ENCODE measurements at places on chromosomes 4 and X.

GRCh38 chrX:68462197-68462596 lies 28.9 kb upstream of the OPHN1 start:
- peak; percentile 56 for DNase-seq

DNA sequence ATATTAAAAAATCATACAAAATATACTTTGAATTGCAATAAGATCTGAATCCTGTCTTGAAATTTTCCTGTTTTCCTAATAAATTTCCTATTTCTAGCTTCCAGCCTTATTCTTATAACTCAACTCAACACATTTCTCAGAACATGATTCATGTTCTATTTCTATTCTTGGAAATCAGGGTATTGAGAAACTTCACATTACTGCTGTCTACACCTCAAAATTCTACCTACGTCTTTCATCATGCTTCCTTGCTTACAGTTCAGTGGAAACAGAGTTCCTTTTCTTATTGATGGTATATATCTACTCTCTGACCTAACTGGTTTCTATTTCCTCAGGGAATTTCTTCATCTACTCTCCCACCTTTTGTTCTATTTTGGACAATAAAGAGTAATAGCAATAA lies 2139.0 kb downstream of the ARAP2 start:
- DNase-seq = no peak

GRCh38 chr4:185031611-185032010 lies 13.3 kb downstream of the HELT start:
- DNase-seq = no peak

GRCh38 chr4:44632089-44632488 lies 19.3 kb downstream of the YIPF7 start:
- DNase-seq = no peak

DNA sequence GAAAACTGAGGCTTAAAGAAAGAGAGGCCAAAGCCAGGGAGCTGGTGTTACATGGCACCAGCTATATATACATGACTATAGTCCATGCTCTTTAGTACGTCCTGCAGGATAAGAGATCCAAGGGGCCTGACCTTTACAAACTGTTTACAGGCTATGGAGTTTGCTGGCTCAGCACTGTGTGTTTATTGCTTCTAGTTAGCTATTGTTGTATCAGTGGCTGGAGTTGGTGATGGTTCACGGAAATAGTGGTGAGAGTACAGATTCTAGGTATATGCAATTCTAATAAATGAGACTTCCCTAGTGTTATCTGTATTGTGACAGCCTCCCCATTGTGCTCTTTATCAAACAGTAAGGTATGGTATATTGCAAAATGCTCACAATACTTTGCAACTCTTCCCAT lies 46.5 kb downstream of the REPS2 start:
- DNase-seq = peak; percentile 85

GRCh38 chrX:7346021-7346420 lies 198.1 kb upstream of the PUDP start:
- no peak for DNase-seq

DNA sequence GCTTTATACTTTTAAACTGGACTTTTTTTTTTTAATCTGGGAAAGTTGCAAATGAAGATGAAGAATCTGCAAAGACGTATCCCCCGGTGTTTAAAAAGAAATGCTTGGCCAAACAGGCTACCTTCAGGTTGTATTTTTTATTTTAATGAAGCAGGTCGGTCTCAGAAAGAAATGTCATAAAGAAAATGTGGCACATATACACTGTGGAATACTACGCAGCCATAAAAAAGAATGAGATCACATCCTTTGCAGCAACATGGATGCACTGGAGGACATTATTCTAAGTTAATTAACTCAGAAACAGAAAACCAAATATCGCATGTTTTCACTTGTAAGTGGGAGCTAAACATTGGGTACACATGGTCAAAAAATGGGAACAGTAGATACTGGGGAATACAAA lies 123.4 kb downstream of the IRF2 start:
- DNase-seq = no peak

- no peak for DNase-seq
Measured at GRCh38 chrX:22395372-22395771, 122.7 kb downstream of the CBLL2 start.

DNA sequence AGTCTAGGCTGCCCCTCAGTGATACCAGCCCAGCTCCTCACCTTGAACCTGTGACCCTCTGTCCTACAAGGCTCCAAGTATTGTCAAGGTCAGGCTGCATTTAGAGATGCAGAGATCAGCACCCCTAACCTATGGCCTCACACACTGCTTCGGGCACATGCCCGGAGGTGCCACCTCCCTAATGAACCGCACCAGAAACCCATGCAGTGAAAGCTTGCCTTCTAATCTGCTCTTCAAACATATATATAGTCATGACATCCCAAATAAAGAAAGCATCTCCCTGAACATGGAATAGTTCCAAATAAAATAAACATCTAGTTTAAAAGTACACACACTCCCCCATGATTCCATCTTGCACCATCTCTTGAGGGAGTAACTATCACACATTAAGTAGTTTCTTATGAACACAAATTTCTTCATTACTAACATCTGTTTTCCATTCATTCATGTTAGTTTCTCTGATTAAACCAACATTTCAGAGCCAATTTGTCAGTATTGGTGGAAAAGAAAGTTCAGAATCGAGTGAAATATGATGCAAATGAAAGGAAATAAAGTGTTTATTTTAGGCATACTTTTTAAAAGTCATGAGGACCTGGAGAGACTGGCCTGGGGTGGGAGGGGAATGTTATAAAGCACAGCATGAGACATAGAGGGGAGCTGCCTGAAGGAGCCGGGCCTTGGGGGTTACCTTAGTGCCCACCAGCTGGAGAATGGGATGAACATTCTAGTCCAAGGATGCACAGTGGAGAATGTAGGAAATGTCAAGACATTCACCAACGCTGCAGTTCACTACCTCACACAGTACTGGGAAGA lies 19.2 kb downstream of the CC2D2A start:
- DNase-seq = no peak

DNA sequence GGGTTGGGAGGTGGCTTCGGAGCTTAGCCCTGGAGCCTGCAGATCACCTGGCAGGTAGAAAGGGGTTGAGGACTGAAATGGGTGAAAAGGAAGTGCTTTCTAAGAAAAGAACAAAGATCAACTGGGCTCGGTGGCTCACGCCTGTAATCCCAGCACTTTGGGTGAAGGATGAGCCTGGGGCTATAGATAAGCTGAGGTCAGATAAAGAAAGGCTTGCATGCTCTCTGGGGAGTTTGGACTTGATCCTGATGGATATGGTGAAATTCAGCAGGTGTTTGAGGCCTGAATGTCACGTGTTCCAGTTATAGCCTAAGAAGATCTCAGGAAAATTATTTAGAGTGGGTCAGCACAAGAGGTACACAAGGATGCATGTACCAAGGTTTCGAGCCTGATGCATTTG lies 40.8 kb downstream of the SLC34A2 start:
- DNase-seq = peak; percentile 28

DNA sequence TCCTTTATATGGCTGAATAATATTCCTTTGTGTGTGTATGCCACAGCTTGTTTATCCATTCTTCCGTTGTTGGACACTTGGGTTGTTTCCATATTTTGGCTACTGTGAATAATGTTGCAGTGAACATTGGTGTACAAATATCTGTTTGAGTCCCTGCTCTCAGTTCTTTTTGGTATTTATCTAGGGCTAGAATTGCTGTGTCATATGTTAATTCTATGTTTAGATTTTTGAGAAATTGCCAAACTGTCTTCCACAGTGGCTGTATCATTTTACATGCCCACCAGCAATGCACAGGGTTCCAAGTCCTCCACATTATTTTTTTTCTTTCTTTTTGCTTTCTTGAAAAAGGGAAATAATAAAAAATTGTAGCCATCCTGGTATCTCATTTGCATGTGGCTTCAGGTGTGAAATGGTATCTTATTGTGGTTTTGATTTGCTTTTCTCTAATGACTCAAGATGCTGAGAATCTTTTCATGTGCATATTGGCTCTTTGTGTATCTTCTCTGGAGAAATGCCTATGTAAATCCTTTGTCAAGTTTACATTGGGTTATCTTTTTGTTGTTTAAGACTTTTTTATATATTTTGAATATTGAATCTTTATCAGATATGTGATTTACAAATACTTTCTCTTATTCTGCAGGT lies 129.7 kb downstream of the RAPGEF2 start:
- no peak for DNase-seq

DNA sequence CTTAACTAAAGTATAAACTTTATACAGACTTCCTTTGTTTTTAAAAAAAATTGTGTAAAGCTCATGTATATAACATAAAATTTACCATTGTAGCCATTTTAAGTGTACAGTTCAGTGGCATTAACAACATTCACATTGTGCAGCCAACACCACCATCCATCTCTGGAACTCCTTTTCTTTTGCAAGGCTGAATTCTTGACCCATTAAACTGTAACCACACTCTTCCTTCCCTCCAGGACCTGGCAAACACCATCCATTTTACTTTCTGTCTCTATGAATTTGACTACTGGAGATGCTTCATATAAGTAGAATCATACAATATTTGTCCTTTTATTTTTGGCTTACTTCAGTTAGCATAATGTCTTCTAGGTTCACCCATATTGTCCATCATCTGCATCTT lies 104.7 kb downstream of the RASL11B start:
- no peak for DNase-seq

DNA sequence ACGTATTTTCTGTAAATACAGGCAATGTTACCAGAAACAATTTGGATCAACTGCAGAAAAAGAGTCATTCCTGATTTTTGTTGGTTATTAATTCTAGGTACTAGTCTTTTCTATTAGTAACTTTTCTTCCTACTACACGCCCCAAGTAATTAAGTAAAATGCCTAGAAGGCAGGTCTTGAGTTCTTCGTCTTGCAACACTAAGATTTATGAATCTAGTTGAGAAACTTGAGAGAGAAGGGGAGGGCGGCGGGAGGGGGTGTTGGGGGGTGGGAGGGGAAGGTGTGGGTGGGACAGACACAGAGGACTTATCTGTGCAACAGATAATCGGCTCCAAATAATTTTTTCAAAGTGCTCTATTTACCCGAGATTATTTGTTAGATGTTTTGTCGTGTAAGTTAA lies 3.0 kb downstream of the RAP2C start:
- DNase-seq = no peak

- DNase-seq = no peak
Measured at GRCh38 chr4:71237641-71238040, 101.2 kb upstream of the SLC4A4 start.

- no peak for DNase-seq
Measured at GRCh38 chrX:40897718-40898270, 162.5 kb upstream of the MED14 start.

GRCh38 chrX:119734897-119735339 lies 23.5 kb upstream of the SOWAHD start:
- no peak for DNase-seq

DNA sequence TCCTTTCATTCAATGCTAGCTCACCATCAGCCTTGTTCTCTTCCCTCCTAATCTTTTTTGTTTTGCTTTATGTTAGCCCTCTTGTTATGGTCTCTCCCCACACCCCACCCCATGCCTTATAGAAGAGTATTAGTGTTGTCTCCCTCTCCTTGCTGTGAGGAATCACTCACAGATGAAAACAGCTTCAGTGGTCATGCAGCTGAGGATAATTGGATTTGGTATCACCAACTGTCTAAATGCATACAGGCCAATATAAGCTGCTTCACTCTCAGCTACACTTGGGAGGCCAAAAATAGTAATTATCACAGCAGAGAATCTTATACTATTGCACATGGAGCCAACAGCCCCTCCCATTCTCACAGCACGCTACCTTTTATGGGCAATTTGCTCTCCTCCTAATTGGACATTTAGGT lies 494.6 kb upstream of the FAM241A start:
- DNase-seq = no peak

- DNase-seq = peak; percentile 53
Measured at GRCh38 chrX:147950352-147950751, 30.8 kb upstream of the FMR1NB start.

DNA sequence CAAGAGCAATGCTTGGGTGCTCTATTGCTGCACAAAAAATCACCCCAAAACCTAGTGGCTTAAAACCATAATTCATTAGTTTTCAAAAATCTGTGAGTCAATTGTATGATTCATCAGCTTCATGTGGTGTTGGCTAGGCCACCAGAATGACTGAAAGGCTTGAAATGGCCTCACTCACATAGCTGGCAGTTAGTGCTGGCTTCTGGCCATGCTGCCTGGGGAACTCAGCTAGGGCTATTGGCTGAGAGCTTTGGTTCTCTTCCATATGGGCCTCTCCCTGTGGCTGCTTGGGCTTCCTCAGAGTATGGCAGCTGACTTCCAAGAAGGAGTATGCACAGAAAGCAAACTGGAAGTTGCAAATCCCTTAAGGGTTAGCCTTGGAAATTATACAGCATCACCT lies 3.1 kb upstream of the MTMR1 start:
- no peak for DNase-seq

DNA sequence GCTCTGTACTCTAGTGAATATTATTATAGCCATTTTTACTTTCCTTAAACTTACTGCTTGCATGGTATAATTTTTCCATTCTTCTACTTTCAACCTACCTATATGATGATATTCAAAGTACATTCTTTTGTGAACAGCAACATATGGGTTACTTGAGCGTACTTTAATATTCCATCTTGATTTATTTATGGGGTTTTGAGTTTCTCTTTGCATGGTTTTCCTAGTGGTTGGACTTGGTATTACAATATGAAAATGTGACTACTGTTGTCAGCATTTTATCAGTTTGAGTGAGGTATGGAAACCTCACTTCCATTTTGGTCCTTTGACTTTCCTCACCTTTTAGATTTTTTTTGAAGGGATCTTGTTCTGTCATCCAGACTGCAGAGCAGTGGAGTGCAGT lies 35.9 kb downstream of the ADGRG4 start:
- no peak for DNase-seq

- peak; percentile 2 for DNase-seq
Measured at GRCh38 chrX:155094468-155095061, 23.3 kb downstream of the BRCC3 start.

DNA sequence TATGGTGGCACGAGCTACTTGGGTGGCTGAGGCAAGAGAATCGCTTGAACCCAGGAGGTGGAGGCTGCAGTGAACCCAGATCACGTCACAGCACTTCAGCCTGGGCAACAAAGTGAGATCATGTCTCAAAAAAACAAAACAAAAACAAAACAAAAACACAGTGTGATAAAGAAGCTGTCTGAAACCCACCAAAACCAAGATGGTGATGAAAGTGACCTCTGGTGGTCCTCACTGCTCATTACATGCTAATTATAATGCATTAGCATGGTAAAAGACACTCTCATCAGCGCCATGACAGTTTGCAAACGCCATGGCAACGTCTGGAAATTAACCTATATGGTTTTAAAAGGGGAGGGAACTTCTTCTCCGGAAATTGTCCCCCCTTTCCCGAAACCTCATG lies 29.4 kb upstream of the OPHN1 start:
- DNase-seq = peak; percentile 31

- no peak for DNase-seq
Measured at GRCh38 chr4:80913381-80913780, 117.1 kb upstream of the BMP3 start.

DNA sequence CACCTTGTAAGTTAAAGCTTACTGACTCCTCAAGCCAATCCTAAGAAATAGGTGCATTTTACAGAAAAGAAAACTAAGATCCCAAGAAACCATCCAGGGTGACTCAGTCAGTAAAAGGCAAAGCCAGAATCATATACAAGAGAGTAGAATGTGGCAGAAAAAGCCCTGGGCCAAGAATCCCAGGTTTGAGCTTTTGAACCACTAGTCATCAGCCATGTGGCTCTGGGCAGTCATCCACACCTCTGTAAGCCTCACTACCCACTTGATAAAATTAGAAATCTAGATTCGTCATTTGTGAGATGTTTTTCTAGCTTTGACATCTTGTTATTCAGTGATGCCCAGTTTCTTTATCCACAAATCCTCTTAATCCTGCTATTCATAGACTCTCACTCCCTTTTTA lies 122.2 kb upstream of the PDE5A start:
- no peak for DNase-seq
